ENCODE measurements at places on chromosomes 2 and 18.

GRCh38 chr2:136013136-136013685 is 27.8 kb upstream of the DARS1 start:
- no peak for DNase-seq

DNA sequence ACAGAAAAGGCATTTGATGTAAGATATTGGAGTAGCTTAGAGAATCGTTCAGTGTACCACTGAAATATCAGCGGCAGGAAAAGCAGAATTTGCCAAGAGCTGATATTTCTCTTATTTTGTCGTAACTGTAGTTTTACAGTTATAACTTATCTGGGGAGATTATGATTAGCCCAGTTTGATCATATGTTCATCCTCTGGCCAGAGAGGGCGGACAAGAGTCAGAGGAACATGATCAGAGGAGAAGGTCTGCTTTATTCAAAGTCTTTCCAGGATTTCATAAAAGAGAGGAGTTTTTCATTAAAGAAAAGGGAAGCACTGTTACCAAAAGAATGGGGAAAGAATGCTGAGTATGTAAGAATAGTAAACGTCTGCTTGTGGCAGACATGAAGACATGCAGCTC is 1655.6 kb downstream of the DPP10 start:
- DNase-seq, result no peak

DNA sequence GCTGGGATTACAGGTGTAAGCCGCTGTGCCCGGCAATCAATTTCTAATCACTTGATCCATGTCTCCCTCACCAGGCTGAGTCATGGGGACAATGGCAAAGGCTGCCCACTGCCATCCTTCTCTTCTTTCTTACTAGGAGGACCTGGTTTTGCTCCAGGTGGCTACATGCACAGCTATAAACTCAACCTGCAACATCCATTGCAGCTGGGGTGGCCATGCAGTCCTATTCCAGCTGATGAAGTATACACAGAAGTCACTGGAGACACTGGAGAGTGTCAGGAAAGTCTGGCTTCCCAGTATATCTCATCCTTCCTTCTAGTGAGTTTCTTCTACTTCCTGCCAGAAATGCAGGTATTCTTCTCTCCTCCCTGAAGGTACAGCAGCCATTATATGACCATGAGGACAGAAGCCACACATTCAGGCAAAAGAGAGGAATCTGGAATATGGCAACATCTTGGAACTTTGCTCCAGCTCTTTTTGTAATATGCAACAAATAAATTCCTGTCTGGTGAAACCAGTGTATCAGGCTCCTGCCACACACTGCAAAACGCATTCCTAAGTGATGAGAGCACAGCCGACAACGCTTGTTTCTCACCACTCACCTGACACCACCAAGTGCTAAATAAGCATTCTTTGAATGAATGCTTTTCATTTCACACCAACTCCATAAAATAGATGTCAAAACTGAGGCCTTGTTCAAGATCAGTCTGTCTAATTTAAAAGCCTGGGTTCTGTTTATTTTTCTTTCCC is 32.3 kb downstream of the SCTR start:
- no peak for DNase-seq

GRCh38 chr2:72573232-72573631 is 252.6 kb downstream of the EXOC6B start:
- no peak for DNase-seq

- DNase-seq, result no peak
These were observed 373.3 kb upstream of the RAB12 start for GRCh38 chr18:8235894-8236293.

DNA sequence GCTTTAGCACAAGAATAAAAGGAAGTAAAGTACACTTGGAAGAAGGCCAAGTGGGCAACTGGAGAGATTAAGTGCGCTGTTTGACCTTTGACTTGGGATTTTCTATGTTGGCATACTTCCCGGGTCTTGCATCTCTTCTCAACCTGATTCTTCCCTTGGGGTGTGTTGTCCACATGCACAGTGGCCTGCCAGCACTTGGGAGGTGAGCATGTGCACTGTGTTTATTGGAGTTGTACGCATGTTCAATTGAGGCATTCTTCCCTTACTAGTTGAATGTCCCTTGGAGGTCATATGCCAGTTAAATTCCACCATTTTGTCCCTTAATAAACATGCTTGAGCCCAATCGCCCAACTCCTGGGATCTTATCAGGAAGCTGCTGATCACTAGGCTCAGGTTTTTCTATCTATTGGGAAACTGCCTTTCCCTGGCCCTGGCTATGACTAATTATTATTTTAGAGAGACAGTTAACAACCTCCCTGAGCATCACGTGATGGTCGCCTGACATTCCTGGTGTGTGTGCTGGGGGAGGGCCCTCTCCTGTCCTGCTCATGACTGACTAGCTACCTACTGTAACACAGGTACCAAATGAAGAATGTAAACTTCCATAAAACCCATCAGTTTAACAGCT is 62.5 kb upstream of the RAPGEF4 start:
- no peak for DNase-seq

- DNase-seq, result no peak
These were observed 184.9 kb downstream of the AFF3 start for GRCh38 chr2:99957332-99958133.

- no peak for DNase-seq
These were observed 60.6 kb downstream of the CCDC74A start for GRCh38 chr2:131588152-131588873.

DNA sequence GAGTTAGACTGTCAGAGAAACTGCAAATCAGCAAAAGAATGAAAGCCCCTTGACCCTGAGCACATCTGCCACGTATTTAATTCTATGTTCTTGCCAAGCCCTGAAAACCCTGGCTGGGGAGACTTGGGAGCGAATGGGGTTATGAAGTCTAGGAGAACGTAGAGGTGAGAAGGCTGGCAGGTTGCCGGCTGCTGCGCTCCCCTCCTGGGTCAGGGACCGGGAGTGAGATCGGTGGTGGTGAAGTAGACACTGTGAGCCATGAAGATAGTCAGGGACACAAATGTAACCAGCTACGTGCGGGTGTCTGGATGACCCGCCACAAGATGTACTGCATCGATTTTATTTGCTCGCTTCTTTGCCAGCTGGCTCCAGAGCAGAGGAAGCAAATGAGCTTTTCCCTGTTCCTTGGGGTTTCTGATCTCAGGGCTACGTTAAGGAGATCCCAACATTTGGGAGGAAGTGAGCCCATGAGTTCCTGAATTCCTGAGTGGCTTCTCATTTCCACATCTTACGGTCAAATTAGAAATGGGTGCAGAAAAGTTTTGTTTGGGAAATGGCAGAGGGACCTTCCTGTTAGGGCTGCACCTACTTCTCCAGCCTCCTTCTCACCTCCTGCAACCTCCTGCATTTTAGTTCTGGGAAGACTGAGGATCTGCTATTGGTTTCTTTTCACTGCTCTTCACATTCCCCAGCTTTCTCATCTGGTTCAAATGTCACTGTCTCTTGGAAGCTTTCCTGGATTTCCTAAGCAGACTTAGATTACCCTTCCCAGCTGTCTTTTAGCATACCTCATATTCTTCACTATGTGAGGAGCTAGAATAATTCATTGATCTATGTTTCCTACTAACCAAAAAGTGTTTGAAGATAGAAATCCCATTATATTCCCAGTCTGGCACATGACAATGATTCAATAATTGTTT is 360.6 kb downstream of the ZNF521 start:
- no peak for DNase-seq

DNA sequence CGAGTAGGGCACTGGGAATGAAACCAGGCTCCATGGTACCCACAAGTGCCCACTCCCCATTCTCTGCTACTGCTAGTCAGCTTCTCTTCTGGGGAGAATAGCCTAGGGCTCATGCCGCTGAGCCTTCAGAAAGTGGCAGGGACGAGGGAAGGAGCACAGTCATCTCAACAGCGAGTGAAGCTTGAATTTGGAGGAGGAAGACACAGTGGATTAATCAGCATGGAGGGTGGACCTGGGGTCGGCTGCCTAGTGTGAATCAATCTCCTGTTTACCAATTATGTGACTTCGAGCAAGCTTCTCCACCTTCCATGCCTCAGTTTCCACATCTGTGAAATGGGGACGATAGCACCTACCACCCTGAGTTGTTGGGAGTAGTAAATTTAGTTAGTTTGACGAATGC is 157.0 kb downstream of the SEPTIN10 start:
- DNase-seq, result no peak

DNA sequence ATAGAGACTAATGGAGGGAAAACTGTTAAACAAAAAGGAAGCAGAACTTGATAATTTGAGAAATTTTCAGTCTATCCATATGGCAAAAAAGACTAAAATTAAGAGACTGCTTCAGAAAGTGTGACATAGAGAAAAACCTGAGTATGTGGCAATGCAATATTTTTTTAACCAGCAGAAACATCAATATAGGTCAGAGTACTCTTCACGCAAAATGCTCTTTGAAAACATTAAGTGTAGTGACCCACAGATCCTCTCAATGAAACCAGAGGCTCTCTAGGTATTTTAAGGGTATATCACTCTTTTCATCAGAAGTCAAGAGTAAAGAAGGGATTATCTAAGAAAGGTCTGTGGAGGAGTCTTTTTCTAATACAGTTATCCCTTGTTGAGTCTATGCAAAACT is 1394.8 kb downstream of the DSC3 start:
- no peak for DNase-seq

- no peak for DNase-seq
These were observed 69.1 kb upstream of the AFF3 start for GRCh38 chr2:100211521-100211920.

GRCh38 chr2:46913471-46914381 is 1.9 kb downstream of the MCFD2 start:
- DNase-seq, result no peak

GRCh38 chr2:12493031-12493513 is 223.7 kb upstream of the TRIB2 start:
- no peak for DNase-seq

- DNase-seq, result no peak
These were observed 29.7 kb upstream of the GPC1 start for GRCh38 chr2:240405684-240406313.

DNA sequence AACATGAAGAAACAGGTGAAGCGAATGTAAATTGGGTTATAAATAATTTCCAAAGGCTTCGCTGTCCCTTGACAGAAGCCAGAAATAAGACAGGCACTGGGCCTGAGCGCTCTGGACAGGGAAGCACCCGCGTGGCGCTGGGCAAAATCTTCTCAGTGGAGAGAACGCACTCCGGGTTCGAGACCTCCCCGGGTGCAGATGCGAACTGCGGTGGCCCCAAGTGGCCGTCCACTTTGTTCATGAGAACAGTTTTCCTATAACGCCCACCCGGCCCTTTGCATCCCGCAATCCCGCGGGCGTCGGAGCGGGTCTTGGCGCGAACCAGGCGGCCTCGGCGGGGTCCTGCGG is 651 bp upstream of the DPYSL5 start:
- DNase-seq, result no peak

DNA sequence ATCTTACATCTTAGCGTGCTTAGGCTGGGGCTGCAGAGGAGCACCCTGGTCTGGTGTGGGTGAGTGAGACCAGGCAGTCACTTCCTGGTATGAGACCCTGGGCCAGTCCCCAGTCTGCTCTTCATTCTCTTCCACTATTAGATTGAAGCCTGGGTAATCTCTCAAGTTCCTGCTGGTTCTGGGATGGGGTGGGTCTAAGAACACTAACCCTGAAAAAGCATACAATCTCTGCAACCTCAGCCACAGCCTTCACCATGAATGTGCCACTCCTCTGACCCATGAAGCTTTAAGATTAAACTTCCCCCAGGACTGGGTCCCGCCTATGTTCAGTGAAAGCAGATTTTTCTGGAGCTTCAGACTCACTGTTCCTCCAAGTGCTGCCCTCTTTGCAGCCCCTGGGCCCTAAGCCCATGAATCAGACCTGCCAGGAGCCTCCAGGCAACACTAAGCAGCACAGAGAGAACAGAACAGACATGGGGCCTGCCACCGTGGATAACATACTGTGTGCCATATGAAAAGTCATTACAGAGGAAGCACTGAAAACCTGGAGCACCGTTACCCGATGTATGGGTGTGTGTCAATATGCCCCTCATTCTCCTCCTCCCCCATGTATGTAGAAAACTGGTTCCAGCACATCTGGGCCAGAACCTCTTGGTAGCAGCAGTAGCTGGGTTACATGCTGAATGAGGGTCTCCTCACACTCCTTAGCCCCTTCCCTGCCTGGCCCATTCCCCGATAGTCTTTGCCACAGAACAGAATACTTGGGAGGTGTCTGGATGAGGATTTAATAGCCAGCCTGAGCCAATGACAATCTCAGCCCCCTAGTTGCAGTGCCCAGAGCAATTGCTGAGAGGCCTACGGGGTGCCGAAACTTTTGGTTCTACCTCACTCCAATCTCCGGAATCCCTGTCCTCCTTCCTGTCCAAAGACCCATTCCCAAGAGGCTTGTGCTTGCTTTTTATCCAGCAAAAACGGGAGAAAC is 2.7 kb upstream of the SIX2 start:
- DNase-seq, result no peak

- no peak for DNase-seq
These were observed 364.2 kb downstream of the LRRTM1 start for GRCh38 chr2:79940364-79940763.

DNA sequence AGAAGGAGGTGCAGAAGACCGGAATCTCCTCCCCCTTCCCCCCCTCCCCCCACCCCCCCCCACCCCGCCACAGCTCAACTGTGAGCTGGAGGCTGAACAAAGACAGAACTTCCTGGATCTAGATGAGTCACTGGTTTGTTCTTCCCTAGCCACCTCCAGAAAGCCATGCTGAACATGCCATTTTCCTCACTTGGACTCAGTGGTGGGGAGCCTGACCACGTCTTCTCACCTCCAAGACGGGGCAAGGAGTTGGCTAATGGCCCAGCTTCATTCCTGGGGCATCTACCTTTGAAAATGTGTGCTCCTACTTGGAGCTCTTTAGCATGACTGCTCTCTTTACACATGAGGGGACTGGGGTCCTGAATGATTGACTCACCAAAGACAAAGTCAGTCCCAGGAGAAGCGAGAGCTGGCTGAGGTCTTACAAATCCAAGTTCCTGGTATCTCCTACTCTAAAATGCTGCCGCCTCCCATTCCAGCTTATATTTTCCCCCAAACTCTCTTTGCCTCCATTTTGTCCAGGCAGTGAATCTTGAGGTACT is 22.6 kb upstream of the FZD5 start:
- no peak for DNase-seq
